ENCODE measurements at places on chromosomes 7 and 10.

GRCh38 chr10:78279756-78280155 is 246.1 kb downstream of the RPS24 start:
- DNase-seq = no peak

DNA sequence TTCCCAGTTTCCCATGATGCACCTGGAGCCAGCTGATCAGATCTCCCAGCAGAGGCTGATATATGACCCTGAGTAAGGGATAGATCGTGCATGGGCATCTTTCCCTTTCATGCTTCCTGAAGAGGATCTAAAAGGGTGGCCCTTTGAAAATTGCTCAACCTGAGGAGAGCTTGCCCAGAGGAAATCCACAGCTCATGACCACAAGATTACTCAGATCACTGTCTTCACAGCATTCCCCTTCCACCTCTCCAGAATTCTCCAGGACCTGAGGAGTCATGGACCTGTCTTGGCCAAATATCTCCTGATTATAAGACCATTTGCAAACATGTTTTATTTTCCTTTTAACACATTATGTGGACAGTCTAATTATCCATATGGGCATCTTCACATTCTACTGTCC is 328.1 kb downstream of the LHFPL3 start:
- no peak for DNase-seq

DNA sequence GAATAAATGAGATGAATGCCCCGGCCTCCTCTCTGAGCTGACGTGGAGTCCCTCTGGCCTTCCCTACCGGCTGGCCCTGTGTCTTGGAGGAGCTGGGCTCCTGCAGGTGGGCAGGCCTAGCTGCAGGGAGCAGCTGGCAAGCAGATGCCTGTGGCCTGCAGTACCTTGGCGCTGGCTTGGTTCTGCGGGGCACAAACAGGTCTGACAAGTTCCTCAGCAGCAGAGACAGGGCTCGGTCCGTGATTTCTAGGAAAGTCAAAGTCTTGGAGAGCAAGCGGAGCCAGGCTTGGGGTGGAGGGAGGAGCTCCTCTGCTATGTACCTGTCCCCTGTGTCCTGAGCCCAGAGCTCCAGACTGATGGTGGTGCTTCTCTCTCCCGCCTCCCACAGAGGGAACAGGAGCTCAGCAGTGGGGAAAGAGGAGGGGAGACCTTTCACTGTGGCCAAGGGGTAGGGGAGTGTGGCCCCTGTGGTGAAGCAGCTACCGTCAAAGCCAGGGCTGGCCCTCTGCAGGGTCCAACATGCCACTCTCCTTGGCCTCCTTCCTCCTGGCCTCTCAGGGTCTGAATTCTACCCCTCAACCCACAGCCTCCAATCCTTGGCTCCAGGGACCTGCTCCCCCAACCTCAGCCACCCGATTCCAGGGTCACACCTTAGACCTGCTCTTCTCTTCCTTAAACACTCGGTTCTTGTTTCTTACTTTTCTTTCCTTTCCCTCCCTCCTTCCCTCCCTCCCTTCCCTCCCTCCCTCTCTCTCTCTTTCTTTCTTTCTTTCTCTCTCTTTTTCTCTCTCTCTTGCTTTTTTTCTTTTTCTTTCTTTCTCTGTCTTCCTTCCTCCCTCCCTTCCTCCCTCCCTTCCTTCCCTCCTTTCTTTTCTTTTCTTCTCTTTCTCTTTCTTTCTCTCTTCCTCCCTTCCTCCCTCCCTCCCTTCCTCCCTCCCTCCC is 20.1 kb downstream of the MYL10 start:
- DNase-seq = no peak

GRCh38 chr10:3907514-3907913 is 122.5 kb upstream of the KLF6 start:
- no peak for DNase-seq

DNA sequence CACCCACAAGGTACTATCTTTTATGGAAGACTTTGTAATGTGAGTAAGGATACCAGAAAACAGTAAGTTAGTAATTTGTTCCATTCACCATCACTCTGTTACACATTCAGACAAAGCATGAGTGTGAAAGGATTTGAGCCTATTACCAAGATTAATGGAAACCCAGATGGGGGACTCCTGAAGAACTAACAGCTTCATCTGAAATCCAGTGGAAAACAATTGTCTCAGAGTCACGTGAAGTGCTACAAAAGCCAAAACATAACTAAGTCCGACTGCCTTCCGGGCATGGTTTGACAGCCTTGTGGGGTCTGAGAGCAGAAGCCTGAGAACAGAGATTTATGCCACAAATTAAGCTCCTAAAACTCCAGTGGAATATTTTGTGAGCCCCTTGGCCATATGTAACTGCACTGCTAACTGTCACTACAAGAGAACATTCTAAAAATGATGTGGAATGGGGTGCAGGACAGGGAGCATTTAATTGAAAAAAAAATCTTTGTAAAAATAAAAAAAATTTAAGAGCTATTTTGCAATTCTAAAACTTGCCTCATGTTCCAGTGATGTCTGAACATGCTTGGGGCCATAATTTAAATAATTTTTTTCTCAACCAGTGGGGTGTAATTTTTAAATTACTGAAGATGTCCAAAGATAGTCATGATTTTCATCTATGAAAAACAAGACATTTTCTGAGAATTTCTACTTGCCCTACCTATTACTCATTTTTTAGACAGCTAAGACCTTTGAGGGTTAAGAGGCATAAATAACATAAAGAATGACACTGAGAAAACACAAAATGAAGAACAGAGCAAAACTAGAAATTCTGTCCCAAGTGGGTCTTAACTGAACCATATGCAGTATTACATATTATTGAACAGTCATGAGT is 555.0 kb downstream of the INHBA start:
- DNase-seq = no peak

DNA sequence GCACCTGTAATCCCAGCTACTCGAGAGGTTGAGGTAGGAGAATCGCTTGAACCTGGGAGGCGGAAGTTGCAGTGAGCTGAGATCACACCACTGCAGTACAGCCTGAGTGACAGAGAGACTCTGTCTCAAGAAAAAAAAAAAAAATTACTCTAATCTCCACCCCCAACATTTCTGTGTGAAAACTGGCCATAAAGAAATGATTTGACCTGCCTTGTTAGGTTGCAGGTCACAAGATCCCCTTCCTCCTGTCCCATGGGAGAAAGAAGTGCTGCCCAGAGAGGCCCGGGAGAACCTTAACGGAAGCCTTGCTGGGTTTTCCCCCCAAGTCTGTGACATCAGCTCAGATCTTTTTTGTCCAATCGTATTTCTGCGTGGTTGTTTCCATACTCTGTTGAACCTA is 8.7 kb upstream of the CALHM1 start:
- no peak for DNase-seq

- DNase-seq = peak; percentile 40
These were observed 2.3 kb upstream of the ADCK2 start for GRCh38 chr7:140670343-140670935.

DNA sequence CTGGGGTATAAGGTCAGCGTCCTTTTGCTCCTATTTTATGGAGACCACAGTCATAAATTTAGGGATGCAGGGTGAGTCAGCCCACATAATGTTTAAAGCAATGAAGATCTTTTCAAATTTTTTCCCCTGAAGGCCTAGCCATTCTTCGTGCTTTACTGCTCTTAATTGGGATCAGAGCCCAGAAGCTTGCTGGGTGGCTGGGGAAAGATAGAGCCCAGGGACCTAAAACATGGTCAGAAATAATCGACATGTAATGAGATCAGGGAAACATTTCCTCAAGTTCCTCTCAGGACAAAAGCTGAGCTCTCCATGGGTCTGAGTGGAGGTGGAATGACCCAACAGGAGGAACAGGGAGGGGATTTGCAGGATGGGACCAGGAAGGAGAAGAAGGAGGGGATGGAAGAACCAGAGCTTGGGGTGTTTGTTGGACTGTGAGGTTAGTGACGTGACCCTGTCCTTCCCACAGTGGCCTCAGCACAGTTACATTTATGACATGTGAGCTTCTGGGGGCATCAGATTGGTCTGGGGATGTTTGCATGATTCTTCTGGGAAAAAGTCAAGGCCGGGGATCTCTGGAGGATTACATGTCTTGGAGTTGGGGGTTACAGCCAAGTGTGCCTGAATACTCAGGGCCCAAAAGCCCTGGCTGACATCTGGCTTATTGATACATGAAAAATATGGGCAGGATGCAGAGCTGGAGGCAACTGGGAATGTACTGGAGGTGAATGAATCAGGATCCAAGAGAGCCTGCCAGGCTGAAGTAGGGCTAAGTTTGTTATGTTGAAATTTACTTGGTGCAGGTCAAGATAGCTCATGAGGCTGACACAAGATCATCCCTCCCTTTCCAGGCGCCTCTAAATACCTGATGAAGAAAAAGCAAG is 477.9 kb downstream of the RPS24 start:
- no peak for DNase-seq

DNA sequence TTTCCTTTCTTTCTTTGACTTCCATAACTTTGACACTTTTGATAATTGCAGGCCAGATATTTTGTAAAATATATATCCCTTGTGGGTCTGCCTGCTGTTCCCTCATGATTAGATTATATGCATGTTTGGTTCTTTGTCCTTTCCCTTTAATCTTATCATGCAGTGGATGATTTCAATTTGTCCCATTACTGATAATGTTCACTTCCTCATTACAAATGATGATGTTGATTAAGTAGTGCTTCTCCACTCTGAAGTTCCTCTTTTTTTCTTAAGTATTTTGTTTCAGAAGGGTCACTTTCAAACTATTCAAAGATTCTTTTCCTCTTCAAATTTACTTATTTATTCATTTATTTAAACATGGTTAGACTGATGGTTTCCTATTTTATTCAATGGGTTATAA is 898.1 kb downstream of the XPNPEP1 start:
- no peak for DNase-seq

DNA sequence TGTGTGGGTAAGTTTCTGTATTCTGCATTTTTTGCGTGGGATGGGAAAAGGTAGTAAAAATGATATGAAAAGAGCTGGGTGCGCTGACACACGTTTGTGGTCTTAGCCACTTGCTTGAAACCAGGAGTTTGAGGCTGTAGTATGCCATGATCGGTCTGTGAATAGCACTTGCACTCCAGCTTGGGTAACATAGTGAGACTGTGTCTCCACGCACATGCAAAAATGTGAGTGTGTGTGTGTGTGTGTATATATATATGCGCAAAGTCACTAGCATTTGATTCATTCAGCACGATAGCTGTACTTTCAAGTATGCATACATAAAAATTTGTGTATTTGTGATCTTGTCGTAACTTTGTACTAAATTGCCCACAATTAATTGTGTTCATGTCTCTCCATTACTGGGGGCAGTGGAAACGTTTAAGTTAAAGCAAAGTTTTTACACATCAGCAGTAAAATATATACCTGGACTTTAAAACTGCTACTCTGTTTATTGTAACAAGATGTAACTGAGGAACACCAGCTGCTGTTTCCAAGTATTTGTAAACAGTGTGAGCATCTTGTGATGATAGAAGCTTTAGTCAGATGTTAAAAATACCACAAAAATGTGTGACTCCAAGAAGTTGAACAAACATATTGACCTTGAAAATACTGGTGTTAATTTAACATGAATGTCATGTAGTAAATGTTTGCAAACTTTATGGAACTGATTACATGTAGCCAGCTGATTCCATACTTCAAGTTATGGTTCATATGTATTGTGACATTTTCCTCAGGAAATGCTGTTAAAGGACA is 1.6 kb downstream of the ZRANB1 start:
- DNase-seq = peak; percentile 0

DNA sequence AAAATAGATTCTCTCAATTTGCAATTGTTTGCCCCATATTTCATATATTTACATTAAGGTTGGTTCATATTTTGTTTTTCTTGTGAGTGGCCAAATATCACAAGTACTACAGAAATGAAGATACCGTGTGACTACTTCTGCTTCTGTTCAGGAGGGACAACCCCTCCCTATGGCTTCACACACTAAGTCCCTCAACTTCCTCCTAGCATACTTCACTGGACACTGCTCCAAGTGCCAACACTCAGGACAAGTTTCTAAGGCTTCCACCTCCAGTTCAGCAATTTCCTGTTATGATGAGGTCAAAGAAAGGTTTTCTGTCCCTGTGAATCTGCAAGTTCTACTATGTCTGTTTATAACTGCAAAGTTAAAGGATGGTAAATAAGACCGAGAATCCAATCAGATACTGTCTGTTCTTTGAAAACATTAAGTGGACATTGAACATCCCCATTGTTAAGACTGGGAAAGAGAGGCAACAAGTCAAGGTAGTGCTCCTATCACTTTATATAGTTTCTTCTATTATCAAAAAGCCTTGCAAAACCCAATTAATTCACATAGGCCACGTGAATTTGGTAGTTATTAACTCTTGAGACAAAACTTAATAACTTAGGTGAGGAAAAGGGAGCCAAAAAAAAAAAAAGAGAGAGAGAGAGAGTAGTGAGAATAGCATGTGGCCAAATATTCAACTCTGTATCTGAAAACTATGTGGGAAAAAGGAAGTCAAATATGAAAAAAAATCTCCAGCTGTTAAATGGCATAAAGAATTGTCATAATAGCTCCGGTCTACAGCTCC is 81.3 kb upstream of the DKK1 start:
- no peak for DNase-seq

DNA sequence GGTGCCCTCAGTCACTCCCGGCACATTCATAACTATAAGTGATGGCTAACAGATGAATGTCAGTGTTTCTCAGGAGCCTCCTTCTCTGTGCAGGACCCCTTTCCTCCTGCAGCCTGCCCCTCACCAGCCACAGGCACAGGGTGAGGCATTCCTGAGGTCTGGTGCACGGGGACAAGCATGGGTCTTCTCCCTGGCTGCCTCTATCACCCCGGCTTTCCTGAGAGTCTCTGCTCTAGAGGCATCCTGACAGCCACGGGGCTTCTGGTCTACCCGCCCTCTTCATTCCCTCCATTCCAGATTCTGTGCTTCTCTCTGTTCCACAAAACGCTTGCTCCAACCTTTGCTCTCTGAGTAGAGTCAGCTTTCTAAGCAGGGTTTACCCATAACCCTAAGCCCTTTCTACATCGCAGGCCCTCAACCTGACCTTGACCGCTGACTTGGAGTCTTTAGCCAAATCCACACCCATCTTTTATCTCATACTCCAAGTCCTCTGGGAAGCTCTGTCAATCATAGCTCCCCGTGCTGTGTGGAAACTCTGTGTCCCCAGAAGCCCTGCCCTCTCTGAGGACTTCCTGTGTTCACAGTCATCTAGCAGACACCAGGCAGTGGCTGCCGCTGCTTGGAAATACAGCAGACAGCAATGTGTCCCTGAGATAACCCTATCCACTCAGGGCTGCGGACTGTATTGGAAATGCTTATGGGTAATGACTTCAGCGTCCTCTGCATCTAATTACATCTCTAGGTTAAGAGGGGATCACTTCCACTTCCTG is 159.0 kb downstream of the SFMBT2 start:
- DNase-seq = peak; percentile 64

GRCh38 chr7:135390829-135391228 is 119.1 kb downstream of the CNOT4 start:
- no peak for DNase-seq

GRCh38 chr10:95588025-95588424 is 26.9 kb upstream of the SORBS1 start:
- DNase-seq = no peak

DNA sequence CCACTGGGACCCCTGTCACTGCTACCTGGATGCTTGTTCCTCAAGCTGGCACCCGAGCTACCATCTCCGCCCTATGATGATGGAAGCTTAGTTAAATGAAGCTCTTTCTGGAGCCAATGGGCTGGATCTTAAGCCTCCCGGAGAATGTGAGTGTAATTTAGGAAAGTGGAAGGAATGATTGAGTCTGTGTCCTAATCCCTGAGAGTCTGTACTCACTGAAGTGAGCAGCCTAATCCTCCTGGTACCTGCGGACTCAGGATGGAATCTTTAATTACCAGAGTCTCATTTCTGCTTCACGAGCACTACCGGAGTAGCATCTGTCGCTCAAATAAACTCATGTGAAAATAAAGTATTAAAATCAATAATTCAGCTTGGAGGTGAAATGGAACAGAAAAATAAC is 255.5 kb downstream of the WDR37 start:
- DNase-seq = no peak
